HepG2 (cell line): ENCODE measurements at places on chromosomes 4 and X. TPM values are rescaled to one million over a fixed set of nuclear protein-coding genes. Genes with fewer than 3 reads are reported as not detected.

- no peaks in the 10 kb centered on the region for H3K36me3 ChIP-seq
- DNase-seq, result no peak
- H3K4me1 ChIP-seq, result peaks cover 25% of the 10 kb centered on the region
- no peaks in the 10 kb centered on the region for H3K27me3 ChIP-seq
These were observed 15.0 kb upstream of the SULT1B1 start for GRCh38 chr4:69775321-69775867.

DNA sequence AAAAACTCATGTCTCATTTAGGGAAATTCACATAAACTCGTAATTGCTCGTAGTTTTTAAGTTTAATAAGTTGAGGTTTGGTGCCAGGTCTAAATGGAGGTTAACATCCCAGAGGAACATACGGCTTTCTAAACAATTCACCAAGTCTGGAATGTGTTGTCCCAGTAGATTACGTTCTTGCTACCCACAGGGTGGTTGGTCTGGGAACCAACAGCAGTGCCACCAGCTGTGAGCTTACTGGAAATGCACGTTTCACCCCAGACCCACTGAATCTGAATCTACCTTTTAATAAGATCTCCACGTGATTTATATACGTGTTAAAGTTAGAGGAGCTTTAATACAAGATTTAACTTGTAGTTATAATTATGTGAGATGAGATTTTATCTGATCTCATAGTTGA lies 134.3 kb downstream of the BMPR1B start:
- peaks cover 6% of the 10 kb centered on the region for H3K4me1 ChIP-seq
- H3K27me3 ChIP-seq, result no peaks in the 10 kb centered on the region
- no peak overlapping the region for H3K27ac ChIP-seq
- H3K36me3 ChIP-seq, result no peaks in the 10 kb centered on the region
- no peak for DNase-seq

DNA sequence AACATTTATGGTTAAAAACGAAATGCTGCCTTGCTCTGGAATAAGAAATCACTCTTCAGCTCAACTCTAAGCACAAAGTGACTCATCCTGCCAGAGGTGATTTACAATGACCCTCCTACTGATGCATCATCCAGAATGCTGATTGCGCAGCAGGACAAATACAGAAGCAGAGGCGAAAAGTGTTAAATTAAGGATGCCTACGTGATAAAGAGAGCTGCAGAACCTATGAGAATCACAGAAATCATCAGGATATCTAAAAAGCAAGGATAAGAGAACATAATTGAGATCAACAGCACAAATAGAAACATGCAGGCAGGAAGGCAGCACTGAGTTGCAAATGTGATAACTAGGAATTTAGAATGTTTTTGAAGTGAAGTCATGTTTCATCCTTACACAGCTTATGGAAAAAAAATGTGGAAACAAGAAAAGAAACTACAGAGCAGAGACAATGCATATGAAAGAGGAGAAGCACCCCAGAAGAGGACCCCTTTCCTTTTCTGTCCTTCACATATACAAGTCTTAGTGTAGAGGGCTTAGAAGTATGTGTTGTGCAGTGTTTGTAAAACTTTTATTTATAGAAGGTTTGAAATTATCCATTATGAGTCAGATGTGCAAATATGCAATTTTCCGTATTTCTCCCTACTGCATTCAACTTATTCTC lies 188.4 kb downstream of the SLC7A11 start:
- no peaks in the 10 kb centered on the region for H3K36me3 ChIP-seq
- no peaks in the 10 kb centered on the region for H3K27me3 ChIP-seq
- no peak overlapping the region for H3K27ac ChIP-seq

- no peak for DNase-seq
- no peak overlapping the region for H3K4me3 ChIP-seq
- H3K27me3 ChIP-seq, result no peaks in the 10 kb centered on the region
These were observed 612.0 kb downstream of the PCDH18 start for GRCh38 chr4:136920092-136920881.

DNA sequence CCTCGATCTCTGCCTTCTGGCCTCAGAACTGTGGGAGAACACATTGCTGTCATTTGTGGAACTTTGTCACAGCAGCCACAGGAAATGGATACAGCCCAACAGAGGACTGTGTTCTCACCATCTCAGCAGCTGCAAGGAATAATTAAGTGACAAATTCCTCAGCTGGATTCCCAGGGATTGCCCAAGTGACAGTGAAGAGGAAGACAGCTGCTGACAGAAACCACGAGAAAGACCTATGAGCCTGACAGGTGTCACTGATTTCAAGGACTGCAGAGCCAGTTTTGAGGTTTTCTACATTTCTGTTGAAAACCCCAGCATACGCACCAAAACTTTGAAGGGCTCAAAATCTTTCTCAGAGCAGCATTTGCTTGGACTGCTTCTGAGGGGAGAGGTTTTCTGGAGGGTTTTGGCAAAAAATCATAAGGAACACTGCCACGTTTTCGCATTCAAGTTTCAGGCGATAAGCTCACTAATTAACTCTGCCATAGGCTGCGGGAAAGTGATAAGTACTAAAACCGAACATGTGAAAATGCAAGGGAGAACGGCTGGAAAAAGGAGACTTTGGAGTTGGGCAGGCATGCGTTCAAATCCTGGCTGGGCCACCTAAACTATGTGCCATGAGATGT lies 88.8 kb downstream of the DRD5 start:
- peaks cover 17% of the 10 kb centered on the region for H3K36me3 ChIP-seq
- H3K27me3 ChIP-seq, result no peaks in the 10 kb centered on the region
- no peak overlapping the region for H3K27ac ChIP-seq
- DNase-seq, result no peak

- H3K4me1 ChIP-seq, result peaks cover 48% of the 10 kb centered on the region
- H3K36me3 ChIP-seq, result peaks cover 17% of the 10 kb centered on the region
- peak overlapping the region; percentile 87 for H3K4me3 ChIP-seq
- H3K27ac ChIP-seq, result peak overlapping the region; percentile 97
- DNase-seq, result peak; percentile 4
These were observed 890 bp downstream of the DCAF16 start for GRCh38 chr4:17809667-17810066.

- no peak for DNase-seq
- H3K36me3 ChIP-seq, result peaks cover 13% of the 10 kb centered on the region
- H3K4me1 ChIP-seq, result peaks cover 44% of the 10 kb centered on the region
- H3K4me3 ChIP-seq, result no peak overlapping the region
- H3K27ac ChIP-seq, result no peak overlapping the region
These were observed 6.2 kb downstream of the SH3TC1 start for GRCh38 chr4:8205241-8205707.

DNA sequence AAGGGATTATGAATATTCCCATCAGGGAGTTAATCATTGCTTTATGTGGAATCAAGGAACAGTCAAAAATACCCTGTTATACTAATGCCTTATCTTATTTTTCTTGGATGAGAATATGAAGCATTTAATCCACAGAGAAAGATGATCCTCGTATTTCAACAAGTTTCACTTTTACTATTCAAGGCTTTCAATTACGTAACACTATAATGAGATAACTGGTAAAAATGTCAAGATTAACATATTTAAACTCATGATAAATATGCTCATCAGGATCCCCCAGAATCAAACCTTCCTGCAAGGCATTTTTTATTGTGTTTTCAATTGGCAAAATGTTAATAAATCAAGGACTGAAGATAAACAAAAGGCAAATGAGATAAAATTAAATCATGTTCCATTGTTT lies 5.1 kb downstream of the ZXDA start:
- H3K4me1 ChIP-seq, result no peaks in the 10 kb centered on the region
- DNase-seq, result no peak
- H3K27ac ChIP-seq, result no peak overlapping the region
- no peaks in the 10 kb centered on the region for H3K27me3 ChIP-seq
- no peak overlapping the region for H3K4me3 ChIP-seq
- no peaks in the 10 kb centered on the region for H3K36me3 ChIP-seq

EXOC1L gene
- not detected in 2 replicates for total RNA-seq

SULT1E1 gene
- 3.7 and 3.9 TPM in 2 replicates for total RNA-seq

DNA sequence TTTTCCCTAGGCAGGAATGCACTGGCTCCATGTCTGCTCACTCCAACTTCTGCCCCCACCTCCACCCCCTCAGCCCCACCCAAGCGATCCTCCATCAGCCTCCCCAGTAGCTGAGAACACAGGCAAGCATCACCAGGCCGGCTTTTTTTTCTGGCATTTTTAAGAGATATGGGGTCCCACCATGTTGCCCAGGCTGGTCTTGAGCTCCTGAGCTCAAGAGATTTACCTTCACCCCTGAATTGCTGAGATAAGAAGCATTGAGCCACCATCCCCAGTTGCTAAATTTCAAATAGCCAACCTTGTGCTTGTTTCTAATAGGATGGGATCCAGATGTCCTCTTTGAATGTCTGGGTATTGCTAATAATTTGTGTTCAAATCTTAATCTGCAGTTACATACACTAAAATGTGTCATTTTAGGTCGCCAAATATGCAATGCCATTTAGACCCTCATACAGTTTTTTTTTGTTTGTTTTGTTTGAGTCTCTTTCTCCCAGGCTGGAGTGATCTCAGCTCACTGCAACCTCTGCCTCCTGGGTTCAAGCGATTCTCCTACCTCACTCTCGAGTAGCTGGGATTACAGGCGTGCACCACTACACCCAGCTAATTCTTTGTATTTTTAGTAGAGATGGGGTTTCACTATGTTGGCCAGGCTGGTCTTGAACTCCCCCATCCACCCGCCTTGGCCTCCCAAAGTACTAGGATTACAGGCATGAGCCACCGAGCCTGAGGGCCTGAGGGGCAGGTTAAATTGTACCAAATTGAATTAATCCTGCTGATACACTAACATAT lies 8.8 kb downstream of the LARP7 start:
- no peaks in the 10 kb centered on the region for H3K4me1 ChIP-seq
- H3K27me3 ChIP-seq, result no peaks in the 10 kb centered on the region
- DNase-seq, result no peak
- peaks cover 10% of the 10 kb centered on the region for H3K36me3 ChIP-seq
- no peak overlapping the region for H3K4me3 ChIP-seq

GRCh38 chr4:48967101-48967500 lies 19.0 kb upstream of the CWH43 start:
- H3K4me1 ChIP-seq, result no peaks in the 10 kb centered on the region
- no peaks in the 10 kb centered on the region for H3K36me3 ChIP-seq
- no peak for DNase-seq

- no peak for DNase-seq
- no peaks in the 10 kb centered on the region for H3K36me3 ChIP-seq
- no peaks in the 10 kb centered on the region for H3K4me1 ChIP-seq
- no peaks in the 10 kb centered on the region for H3K27me3 ChIP-seq
- no peak overlapping the region for H3K4me3 ChIP-seq
These were observed 70.1 kb downstream of the CHM start for GRCh38 chrX:85977218-85977617.

GRCh38 chr4:106287353-106287969 lies 28.5 kb downstream of the TBCK start:
- peaks cover 37% of the 10 kb centered on the region for H3K4me1 ChIP-seq
- H3K27me3 ChIP-seq, result no peaks in the 10 kb centered on the region
- peaks cover 5% of the 10 kb centered on the region for H3K36me3 ChIP-seq

DNA sequence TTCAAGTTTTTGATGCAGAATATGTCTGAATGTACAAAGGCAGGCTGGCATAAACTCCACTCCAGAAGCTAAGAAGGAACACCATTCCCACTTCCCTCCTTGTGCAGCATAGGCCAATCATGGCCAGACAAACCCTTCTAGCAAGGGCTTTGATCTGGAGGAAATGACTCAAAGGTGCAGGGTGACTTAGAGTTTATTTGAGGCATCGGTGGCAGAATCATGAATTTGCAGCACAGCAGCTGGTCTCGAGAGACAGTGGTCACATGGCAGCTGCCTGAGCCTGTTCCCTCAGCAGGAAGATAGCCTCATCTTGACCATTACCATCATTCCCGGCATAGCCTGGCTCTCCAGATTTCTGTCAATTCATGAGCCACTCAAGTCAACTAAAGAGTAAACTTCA lies 154.5 kb downstream of the ATP10D start:
- H3K27ac ChIP-seq, result no peak overlapping the region
- no peaks in the 10 kb centered on the region for H3K36me3 ChIP-seq
- DNase-seq, result no peak
- H3K4me3 ChIP-seq, result no peak overlapping the region
- H3K4me1 ChIP-seq, result no peaks in the 10 kb centered on the region
- no peaks in the 10 kb centered on the region for H3K27me3 ChIP-seq

GRCh38 chr4:24659241-24659961 lies 75.0 kb upstream of the DHX15 start:
- H3K4me1 ChIP-seq, result peaks cover 39% of the 10 kb centered on the region
- H3K4me3 ChIP-seq, result no peak overlapping the region
- no peaks in the 10 kb centered on the region for H3K27me3 ChIP-seq
- H3K27ac ChIP-seq, result no peak overlapping the region
- no peaks in the 10 kb centered on the region for H3K36me3 ChIP-seq

DNA sequence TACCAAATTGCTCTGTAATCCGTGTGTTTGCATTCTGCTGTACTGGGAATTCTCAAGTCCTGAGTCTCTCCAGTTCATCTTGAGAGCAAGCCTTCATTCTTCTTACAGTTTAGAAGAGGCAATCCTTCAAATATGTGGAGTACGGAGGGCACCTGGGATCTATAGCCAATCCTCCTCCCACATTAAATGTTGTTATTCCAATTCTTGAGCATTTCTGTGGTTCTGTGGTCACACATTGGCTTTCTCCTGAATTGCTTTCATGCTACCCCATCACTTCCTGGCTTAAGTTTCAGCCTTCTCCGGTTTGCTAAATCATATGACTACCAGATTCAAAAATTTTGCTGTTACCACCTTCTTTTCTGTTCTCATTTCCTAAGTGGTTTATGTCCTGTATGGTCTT lies 611.1 kb downstream of the PCDH19 start:
- H3K27me3 ChIP-seq, result no peaks in the 10 kb centered on the region
- no peak for DNase-seq
- H3K27ac ChIP-seq, result no peak overlapping the region
- no peaks in the 10 kb centered on the region for H3K4me1 ChIP-seq
- no peaks in the 10 kb centered on the region for H3K36me3 ChIP-seq

INPP4B gene
- not detected in 2 replicates for total RNA-seq

DNA sequence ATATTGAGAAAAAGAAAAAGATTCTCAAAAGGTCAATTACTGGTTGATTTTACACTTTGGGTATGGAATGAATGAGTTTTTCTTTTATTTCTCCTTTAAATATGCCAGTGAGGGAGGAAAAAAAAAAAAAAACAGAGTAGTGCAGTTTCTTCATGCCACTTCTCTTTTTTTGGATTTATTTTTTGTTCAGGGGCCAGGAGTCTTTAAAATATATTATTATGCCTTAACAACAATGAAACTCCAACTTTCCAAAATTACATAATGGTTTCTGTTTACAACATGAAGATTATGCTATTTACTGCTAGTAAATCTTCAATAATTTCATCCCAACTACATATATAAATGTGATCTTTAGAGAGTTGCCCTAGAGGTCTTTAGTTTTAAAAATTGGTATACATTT lies 31.9 kb downstream of the DTHD1 start:
- H3K36me3 ChIP-seq, result no peaks in the 10 kb centered on the region
- DNase-seq, result no peak
- H3K27ac ChIP-seq, result no peak overlapping the region
- no peaks in the 10 kb centered on the region for H3K27me3 ChIP-seq
- H3K4me1 ChIP-seq, result no peaks in the 10 kb centered on the region
- H3K4me3 ChIP-seq, result no peak overlapping the region

KLHL4 gene
- total RNA-seq, result 0.13 and 0.15 TPM in 2 replicates

LRIT3 gene
- total RNA-seq, result not detected in 2 replicates

PDE5A gene
- 0.44 and 0.53 TPM in 2 replicates for total RNA-seq

ARX gene
- total RNA-seq, result not detected in 2 replicates
